ENCODE measurements at places on chromosomes 5 and 9. TPM values are rescaled to one million over a fixed set of nuclear protein-coding genes. Genes with fewer than 3 reads are reported as not detected.

Gene ABO
- total RNA-seq: 0.36 TPM

Gene FUT7
- 0.09 TPM for total RNA-seq

Gene LRRC19
- total RNA-seq: not detected

Gene ZNF474
- not detected for total RNA-seq

Gene ECSCR
- 1.7 TPM for total RNA-seq

Gene ISL1
- total RNA-seq: not detected

Gene LCNL1
- not detected for total RNA-seq

Gene GLRA1
- not detected for total RNA-seq

Gene TNC
- total RNA-seq: 0.98 TPM

Gene SPATA31D4
- not detected for total RNA-seq

Gene TXNDC8
- not detected for total RNA-seq

Gene SLCO4C1
- 0.28 TPM for total RNA-seq

Gene ADRA1B
- not detected for total RNA-seq

Gene PDE8B
- total RNA-seq: 0.17 TPM

Gene ZNF366
- not detected for total RNA-seq

Gene MSMP
- 0.88 TPM for total RNA-seq

Gene INSL4
- total RNA-seq: not detected

- DNase-seq: no peak
Measured at GRCh38 chr9:90946982-90947381, 145.4 kb downstream of the SYK start.

- DNase-seq: no peak
Measured at GRCh38 chr5:56699538-56699937, 115.8 kb upstream of the MAP3K1 start.

- DNase-seq: no peak
Measured at GRCh38 chr5:127577458-127577857, 60.0 kb downstream of the PRRC1 start.

DNA sequence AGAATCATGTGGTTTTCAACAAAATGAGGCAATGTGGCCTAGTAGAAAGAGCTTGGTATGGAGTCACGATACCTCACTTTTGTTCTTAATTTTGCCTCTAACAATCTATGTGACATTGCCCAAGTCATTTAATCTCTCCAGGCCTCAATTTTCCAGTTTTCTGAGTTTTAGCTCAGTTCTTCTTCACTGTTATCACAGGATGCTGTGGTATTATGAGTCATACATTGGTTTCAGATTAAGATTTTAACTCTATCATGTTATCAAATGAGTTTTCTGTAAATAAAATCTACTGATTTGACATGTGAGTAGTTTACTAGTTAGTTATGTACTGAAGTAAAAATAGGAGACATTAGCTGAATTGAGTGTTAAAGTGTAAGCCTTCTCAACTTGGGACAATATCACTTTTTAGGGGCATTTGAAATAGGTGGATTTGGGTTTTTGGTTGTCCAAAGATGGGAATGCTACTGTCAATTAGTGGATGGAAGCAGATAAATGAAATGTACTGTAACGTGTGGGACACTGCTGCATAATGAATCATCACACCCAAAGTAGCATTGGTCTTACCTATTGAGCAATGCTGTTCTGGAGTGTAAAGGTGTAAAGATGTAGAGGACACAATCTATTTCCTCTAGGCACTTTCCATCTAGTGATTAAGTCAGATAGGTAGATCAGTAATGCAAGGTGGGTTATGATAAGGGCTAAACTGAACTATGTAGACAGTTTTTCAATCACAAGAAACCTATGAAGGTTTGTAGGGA is 73.3 kb downstream of the NNT start:
- no peak for DNase-seq

- peak; percentile 67 for DNase-seq
Measured at GRCh38 chr5:34474573-34475021, 181.5 kb upstream of the RAI14 start.

DNA sequence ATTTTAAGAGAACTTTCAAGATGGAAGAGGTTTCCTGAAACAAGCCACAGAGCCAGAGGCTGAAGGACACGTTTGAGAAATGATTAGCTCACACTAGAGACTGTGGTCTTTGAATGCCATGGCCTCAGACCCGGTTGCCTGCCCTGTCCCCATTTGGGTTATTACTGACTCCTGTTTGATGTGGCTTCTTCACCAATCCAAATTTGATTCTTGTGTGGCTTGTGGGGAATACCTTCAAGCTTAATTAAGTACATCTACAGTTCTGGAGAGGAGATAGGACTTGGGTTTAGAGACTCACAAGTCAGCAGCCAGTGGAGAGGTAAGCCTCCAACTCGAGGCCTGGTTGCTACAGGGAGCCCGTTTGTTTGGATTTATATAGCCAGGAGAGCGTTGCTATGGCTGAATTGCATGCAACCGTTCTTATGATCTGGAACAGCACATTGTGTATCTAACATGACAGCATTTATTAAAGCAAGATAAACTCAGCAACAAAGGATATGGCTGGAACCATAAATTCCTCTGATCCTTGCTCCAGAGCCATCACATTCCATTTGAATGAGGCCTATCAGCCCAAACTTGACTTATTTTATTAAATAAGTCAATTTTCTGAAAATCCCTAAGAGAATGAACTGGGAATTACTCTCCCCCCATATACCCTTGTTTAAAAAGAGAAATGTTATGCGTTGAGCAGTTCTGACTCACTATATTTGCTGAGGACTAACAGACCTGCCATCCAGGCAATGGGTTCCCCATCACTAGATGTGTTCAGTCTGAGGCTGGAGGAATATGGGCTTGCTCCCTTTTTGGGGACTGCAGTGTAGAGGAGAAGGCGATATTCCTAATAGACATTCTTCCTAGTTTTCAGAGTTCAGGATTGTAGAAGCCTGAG is 88.4 kb upstream of the TNFSF8 start:
- no peak for DNase-seq

DNA sequence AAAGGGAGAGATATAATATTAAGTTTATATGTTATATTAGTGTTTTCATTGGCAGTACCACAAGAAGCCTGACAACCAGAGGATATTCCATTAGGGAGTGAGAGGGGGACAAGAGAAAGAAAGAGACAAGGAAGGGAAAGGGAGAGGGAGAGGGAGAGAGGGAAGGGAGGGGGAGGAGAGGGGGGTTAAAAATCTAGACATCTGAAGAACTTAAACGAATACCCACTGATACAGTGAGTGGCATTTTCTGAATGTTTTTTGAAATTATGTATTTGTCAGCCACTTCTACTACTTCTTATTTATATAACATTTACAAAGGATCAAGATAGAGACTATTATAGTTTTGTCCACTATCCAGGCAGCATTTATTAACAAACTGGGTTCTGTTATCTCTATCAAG is 11.6 kb upstream of the CEP120 start:
- no peak for DNase-seq

DNA sequence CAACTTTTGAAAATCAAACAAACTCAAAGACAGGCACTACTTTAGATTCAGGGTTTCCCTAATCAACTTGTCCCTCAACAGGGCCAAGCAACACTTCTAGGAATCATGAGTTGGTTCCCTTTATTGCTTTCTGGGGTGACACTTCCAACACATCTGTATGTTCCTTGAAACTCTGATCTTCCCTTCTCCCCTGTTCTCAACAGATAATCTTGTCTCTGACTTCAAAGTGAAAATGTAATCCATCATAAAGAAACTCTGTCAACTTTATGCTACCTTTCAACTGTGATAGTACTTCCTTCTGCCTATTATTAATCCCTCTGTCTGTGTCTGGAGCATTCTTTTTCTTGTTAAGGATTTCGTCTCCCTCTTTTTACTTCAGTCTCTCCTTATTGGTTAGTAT is 250.1 kb upstream of the MEF2C start:
- no peak for DNase-seq

DNA sequence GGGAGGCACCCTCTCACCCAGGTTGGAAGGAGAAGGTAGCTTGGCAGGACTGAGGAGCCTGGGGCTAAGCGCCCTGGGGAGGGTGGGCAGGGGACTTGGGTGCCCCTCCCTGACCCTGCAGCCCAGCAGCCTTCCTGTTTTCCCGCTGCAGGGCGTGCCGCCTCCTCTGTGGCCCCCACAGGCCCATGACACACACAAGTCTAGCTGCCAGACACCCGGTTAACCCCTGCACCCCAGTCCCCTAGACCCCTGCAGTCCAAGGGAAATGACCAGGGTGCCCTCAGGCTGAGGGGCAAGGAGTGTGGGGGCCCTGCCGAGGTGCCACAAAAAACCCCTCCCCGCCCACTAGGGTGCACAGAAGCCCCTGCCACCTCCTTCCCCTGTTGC is 33.0 kb downstream of the GOLGA2 start:
- DNase-seq: no peak

GRCh38 chr5:137891849-137892248 is 2.6 kb downstream of the PKD2L2 start:
- DNase-seq: no peak

DNA sequence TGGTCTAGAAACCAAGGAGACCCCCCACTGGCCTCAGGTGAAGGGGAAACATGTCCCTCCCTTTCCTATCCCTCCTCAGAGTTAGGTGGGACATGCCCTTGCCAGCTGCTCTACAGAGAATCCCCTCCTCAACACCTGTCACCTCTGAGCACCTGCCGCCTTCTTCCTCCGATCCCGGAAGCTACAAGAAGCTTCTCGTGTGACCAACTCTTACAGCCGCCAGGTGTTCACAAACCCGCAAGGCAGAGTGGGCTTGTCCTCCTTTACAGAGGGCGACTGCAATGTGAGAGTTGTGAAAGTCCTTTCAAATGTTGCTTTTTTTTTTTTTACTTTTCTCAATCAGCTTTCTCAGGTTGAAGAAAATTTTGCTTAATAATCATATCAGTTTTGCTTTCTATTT is 3.7 kb upstream of the ICE1 start:
- DNase-seq: no peak

GRCh38 chr5:151296974-151297373 is 6.6 kb downstream of the SLC36A3 start:
- no peak for DNase-seq

DNA sequence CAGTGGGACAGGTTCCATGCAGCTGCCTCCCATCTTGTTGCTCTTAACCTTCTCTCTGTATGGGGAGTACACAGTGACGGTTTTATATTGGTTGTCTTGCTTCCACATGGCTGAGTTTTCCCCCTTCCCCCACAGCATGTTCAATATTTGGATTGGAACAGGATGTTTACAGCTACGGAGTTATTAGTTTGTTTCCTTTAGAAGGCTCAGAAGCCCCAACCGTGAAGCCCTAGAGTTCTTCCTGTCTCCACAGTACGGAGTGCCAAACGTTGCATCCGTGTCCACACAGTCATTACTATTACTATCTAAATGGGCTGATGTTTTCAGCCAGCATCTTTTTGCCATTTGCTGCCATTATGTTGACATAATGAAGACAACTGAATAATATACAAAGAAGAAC is 277.5 kb downstream of the MARCHF11 start:
- no peak for DNase-seq

DNA sequence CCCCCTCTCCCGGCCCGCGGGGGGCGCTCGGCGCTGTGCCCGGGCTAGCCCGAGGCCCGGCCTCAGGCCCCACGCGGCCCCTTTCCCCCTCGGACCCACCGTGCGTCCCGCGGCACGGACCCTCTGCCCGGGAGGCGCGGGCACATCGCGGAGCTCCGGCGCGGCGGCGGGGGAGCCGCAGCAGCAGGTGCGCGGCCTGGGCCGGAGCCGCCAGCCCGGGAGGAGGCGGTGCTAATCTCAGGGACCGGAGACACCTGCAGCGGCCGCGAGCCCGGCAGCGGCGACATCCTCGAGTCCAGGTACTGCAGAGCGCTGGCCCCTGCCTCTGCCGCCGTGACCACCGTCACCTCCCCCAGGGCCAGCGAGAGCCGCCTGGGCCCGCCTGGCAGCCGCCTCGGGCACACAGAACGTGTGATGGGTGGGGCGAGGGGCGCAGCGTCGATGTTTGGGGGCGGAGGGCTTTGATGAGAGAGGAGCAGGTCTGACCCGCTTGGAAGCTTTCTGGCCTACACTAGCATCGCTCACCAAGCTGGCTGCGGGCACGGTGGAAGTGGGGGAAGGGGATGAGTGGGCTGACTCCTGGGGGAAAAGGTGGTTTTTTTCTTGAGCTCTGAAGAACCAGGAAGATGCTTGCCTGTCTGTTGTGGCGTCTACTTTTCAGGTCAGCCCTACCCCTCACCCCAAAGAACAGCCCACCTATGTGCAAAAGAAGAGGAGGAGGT is 524 bp downstream of the CYFIP2 start:
- peak; percentile 90 for DNase-seq

DNA sequence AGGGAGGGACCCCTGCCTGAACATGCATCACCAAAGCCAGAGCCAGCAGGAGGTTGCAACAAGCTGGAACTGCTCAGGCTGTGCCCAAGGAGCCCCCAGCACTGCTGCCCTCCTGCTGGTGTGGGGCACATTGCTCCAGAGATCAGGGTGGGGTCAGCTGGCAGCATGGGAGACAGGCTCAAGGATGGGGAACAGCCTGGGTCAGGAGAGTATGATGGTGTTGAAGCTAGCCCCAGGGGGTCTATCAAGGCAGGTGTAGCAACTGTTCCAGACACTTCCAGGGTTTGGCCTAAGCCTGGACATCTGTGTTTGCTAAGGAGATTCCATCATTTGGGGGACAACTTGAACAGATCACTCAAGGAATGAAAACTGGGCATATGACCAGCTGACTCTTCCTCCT is 133.1 kb downstream of the ATPSCKMT start:
- DNase-seq: no peak

DNA sequence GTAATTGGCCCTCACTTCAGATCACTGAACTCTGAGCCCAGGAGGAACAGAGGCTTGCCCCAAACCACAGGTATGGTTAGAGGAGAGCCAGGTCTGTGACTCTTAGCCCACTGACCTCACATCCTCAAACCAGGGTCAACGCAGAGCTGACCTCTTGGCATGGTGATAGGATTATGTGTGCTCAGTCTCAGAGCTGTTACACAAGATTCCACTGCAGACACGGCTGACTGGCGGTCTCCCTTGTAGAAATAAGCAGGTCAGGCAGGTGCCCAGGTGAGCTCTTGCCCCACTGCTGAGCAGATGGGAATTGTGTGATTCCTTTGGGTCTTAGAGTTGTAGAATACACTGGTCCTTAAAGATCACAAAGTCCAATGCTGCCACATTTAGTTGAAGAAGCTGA is 66.0 kb upstream of the PITX1 start:
- no peak for DNase-seq

DNA sequence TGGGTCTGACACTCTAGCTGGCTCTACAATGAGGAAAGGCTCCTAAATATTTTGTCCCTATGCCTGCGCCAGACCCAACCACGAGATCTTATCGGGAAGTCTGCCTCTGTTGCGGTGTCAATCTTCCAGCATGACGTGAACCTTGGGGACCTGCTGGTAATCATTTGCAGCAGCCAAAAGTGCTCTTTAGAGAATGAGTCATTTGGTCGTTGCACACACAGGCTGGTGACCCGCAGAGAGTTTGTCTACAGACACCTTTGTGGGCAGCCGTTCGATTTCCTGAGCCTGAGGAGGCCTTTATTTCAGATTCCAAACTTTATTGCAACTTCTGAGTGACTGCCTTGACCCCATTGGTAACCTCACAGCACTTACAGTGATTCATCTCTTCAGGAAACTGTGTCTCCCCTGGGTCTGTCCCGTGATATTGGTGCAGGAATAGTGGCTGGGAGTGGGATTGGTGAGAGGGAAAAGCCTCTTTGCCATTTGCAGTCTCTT is 326.1 kb downstream of the NSG2 start:
- DNase-seq: no peak

- peak; percentile 46 for DNase-seq
Measured at GRCh38 chr5:160448886-160449285, 27.2 kb downstream of the PTTG1 start.

GRCh38 chr9:91119679-91120078 is 242.0 kb downstream of the AUH start:
- no peak for DNase-seq

- no peak for DNase-seq
Measured at GRCh38 chr5:27475063-27475462, 436.7 kb upstream of the CDH9 start.
